ENCODE measurements at places on chromosomes 11 and 22.

DNA sequence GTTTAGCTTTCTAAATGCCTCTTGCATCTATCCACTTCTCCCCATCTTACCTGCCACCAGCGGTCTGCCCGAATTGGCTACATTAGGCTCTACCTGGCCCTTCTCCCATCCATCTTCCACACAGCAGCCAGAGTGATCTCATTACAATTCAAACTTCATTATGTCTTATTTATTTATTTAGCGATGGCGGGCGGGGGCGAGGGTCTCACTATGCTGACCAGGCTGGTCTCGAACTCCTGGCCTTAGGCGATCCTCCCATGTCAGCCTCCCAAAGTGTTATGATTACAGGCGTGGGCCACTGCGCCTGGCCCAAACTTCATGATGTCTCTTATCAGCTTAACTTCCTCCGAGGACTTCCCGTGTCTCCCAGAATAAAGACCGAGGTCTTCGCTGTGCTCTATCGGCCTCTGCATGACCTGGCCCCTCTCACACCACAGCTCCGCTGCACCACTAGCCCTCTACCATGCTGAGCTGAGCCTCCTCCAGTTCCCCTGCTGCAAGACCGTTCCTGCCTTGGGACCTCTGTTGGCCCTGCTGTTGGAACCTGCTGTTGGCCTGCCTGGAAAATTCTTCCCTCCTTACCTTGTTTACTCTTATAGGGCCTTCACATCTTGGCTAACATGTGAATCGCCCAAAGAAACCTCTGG lies 870 bp upstream of the CTTN start:
- no peak for DNase-seq

DNA sequence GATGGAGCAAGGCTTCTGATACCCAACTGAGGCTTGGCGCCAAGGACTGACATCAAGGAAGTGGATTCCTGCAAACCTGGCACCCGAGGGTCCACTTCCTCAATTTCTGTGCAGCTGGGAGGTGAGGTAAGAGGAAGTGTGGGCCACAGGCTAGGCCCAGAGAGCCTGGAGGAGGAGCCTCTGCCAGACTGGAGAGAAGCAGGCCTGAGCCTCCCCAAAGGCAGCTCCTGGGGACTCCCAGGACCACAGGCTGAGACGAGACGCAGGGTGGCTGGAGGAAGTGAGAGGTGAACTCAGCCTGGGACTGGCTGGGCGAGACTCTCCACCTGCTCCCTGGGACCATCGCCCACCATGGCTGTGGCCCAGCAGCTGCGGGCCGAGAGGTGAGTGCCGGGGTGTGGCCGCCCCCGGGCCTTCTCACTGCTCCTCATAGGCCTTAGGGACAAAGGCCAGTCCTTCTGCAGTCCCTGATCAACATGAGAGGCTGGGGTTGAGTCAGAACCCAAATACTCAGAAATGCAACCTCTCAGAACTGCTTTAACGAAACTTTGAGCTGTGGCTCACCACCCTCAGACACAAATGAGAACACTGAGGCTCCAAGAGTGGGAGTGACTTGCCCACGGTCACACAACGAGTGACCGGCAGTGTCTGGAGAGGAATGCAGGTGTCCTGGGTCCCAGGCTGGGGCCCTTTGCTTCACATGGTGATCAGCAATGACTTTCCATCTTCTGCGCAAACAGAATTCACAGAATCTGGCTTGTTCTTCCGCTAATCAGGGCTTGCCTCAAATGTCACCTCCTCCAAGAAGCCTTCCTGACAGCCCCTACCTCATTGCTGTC lies at the start of gene NCF4:
TSS of gene NCF4 (plus strand) at position 186 of the 839 bp plus-strand sequence. CDS start at position 352, 166 bp downstream.
- no peak for DNase-seq

GRCh38 chr22:49614966-49615965 lies 212.4 kb downstream of the BRD1 start:
- no peak for DNase-seq

- no peak for DNase-seq
Observed at GRCh38 chr22:22098457-22099193, 116.0 kb upstream of the TOP3B start.

DNA sequence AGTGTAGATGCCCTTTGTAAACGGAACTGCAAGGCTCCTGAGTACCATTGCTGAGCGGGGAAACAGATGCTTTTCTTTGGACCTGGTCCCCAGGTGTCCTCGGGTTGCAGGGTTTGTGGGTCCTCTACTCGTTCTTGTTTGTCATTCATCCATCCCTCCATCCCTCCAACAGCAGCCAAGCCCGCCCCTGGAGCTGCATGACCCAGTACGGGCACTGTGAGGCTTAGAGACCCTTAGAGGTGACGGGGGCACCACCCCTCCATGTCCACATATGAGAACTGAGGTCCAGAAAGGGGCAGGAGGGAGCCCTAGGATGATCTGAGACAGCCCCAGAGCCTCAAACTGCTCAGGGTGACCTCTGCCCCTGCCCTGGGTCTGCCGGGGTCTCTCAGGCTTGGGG lies 45.4 kb downstream of the WNT11 start:
- no peak for DNase-seq
